NCI-H2029 treated with DMSO at 0.1 percent for 48 hours (cell line): ENCODE measurements at places on chromosomes 7 and 10.

DNA sequence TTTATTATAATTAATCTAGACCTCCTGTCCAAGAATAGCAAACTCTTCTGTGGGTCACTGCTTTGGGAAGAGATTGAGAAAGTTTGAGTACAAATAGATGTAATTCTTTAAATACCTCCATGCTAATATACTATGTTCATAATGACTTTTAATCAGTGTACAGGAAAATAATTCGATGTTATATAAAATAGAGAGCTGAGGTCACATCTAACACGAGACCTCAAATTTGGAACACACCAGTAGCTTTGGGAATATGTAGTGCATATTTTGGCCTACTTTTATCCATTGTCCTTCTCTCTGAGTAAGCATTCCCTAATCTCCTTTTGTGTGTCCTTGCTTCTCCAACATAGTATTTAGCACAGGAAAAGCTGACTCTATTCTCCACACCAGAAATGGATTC is 27.3 kb upstream of the CABCOCO1 start:
- no peak for DNase-seq

DNA sequence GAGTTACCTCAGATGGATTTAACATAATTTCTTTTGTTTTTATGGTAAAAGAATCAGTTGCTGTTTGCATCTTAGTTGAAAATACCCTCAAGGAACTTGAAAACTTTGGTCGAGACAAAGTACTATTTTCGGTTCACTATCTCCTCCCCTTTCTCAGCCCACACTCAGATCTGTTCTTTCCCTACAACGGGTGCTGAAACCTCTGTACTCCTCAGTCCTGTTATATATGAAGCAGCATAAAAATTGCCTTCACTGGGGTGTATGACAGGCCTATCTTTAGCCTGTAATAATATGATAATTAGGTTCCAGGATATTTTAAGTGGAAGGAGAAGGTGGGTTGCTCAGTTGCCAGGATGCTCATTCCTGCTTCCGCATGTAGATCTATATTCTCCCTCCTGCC is 105.2 kb upstream of the NOBOX start:
- no peak for DNase-seq

DNA sequence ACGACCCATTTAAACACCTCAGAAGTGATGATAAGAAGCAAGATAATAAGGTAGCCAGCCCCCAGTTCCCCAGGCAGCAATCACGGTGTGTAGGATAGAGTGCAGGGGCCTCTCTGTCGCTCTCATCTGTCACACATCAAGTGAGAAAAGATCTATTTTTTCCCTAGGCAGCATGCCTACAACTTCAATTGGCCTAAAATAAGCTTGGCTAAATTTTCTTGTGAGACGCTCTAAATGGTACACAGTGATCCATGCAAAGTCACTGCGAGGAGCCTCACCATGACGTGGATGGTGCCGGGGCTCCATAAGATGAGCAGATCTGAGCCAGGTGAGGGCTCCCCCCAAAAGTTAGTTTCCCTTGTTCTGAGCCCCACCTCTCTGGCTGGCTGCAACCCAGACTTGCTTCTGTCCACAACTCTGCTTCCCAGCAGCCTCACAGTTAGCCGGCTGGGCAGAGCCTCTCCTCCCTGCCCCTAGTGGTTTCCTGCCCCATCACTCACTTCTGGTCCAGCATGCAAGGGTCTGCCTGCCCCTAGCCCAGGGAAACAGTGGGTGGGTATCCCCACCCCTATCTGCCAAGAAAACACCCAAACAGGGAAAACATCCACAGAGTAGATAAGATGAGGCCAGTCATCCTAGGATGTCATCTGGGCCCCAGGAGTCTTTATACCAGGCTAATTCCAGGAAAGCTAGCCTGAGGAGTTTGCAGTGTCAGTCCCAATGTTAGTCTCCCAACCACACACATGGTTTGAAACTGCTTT is 342.1 kb downstream of the GRID1 start:
- DNase-seq: no peak

DNA sequence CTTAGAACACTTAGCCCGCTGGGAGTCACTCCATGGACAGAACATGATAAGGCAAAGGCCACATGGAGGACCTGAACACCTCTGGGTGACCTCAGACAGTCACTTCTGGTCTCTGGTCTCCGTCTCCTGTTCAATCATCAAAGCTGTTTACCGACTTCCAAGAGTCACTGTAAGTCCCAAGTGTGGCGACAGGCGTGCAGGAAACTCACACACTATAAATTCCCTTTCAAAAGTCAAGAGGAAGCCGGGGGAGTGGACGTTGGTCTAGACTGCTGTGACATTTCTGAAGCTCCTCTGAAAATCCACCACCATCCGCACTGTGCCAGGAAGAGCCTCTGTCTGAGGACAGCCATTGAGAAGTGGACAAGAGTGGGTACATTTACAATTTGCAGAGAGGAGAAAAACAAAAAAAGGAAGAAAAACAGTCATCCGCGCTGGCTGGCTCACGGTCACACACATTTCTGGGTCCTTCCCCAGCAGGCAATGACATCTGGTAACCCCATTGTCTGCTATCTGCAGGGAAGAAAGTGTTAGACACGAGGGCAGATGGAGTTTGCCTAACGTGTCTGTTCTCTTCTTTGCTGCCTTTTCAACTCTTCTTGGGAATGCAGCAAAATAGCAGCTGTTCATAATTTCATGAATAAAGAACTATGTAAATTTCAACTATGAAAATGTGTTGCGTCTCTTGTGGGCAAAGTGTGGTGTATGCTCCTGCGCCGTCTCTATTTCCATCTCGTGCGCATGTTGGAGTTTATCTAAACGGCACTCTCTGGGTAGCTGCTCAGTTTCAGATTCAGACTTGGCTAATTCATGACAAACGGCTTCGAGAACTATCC is 32.9 kb upstream of the CUX1 start:
- no peak for DNase-seq

DNA sequence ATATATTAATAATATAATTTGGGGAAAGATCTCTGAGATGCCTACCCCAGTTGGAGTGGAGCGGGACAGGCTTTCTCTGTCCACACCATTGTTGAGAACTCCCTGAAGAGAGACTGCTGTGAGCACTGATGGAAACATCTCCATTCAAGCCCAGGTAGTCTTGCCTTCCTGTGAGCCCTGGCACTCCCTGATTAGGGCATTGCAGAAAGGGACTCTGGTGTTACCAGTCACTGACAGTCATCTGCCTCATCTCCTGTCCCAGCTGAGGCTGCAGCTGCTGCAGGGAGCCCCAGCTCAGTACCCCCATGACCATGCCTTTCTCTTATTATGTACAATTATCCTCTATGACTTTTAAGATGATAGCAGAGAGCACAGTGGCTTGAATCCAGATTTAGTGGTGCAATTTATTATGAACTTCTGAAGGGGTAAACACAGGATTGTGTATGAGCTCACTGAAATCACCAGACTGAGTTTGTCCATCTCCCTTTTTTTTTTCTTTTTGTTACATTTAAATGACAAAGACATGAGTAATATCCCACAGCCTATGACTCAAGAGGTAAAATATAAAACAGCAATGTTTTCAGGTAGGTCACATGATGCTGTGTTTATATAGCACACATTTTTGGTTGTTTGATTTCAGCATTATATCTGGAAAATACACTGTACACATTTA is 236.9 kb downstream of the SLC25A13 start:
- no peak for DNase-seq

DNA sequence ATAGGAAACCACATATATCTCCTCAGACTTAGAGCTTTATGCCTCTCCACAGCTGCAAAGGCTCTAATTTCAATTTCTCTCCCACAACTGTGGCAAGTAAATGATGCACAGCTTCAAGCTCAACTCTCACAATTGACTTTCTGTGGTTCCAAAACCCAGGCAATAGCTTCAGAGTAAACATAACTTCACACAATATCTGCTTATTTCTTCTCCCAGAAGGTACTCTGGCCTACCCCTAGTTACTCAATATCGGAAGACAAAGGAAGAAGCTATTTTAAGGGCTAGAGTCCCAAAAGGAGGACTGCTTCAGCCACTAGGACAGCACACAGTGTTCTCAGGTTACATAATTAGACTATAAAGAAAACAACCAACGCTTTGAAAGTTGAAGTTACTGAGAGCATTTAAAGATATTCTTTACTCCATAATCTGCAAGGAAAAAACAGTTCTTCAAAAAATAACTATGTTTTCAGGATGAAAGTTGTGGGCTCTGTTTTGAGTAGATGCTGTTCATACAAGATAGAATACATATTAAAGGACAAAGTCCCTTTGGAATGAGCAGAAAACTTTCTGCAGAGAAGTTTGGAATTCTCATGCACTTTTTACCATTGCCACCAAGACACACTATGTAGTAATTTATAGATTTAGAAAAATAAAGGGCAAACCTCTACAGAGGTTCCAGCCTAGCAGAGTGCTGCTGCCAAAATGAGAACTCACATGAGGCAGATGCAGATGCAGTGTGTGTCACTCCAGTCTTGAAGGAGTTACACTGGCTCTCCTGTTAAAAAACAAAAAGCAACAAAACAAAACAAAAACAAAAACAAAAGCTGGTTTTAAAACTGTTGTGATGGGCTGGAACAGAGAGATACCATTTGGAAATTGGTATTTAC is 81.8 kb downstream of the NT5C2 start:
- DNase-seq: no peak

GRCh38 chr7:42314696-42315095 is 77.7 kb upstream of the GLI3 start:
- no peak for DNase-seq

- no peak for DNase-seq
Observed at GRCh38 chr10:111762114-111762513, 421.5 kb downstream of the GPAM start.
